ENCODE measurements at places on chromosomes 4 and X.

DNA sequence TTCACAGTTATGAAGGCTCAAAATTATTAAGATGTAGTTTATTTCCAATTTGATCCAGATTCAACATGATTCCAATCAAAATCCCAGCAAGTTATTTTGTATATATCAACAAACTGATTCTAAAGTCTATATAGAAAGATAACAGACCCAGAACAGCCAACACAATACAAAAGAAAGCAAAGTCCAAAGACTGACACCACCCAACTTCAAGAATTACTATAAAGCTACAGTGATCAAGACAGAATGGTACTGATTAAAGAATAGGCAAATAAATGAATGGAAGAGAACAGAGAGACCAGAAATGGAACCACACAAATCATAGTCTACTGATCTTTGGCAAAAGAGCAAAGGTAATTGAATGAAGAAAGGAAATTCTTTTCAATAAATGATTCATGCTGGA lies 34.9 kb downstream of the NFXL1 start:
- no peak for DNase-seq

GRCh38 chr4:40956721-40957255 lies 207.0 kb downstream of the NSUN7 start:
- no peak for DNase-seq

GRCh38 chrX:71637848-71638247 lies 19.5 kb upstream of the CXCR3 start:
- no peak for DNase-seq

- peak; percentile 37 for DNase-seq
These were observed 4.3 kb upstream of the HAUS7 start for GRCh38 chrX:153474718-153475117.

DNA sequence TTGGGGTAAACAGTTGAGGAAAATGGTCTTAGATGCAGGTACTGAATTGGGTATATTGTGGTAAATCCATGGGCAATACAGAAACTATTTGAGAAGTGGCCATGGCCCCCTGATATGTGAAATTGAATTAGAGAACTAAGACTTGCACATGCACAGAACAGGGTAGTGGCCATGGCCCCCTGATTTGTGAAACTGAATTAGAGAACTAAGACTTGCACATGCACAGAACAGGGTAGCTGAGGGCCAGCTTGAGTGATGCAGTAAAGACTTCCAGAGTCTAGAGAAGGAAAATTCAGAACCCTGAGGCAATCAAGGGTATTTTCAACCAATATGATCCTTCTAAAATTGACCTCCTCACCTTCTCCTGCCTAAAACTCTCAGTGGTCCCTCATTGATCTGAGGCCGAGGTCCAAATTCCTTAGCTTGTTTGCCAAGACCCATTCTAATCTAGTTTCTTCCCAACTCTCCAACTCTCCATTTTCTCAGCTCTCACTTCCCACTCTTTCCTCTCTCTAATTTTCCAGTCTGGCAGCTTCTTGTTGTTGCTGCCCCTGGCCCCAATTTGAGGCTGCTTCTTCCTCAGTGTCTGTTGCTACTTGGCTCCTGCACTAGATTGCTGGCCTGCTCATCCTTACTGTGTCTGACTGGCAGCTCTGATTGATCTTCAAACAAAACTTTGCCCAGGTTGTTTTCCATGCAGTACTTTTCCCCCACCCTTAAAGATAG lies 72.4 kb downstream of the FRAS1 start:
- no peak for DNase-seq

DNA sequence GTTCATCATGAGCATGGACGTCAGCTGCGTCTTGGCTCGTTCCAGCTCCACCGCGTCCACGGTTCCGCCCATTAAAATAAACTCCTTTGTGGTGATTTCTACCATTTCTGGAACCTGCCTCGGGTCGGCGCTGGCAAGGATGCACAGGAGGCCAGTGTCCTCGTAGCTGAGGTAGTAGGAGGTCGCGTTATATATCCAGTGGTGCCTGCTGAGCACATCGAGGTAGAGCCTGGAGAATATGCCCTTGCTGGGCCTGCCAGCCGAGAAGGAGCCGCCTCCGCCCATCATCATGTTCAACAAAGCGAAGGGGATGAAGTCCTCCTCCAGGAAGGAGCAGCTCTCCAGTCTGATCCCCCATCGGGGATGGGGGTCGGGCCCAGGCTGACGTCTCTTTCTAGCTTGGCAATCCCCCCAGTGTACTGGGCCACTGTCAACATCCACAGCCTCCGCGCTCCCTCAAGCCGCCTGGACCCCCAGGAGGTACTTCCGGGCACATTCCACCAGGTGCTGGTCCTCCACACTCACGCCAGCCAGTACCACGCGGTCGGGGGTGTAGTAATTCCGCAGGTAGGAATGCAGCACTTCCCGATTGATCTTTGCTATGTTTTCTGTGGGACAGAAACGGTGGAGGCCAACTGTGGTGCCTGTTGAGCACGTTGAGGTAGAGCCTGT lies 120.9 kb upstream of the GRID2 start:
- DNase-seq = no peak

DNA sequence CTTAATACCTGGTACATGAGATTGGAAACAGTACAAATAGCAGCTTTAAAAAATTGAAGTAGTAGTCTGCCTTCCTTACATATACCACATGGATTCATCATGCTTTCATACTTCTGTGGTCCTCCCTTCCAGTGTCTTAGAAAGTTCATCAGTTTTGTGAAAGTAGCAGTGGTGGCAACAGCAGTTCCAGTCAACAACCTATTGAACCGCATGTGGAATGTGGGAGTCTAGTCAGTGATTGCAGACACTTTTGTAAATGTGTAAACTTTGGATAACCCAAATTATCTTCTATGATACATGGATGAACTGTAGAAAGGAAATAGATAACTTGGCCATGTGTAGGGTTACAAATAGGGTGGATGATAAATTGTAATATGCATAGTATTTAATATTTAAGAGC lies 34.1 kb downstream of the FNIP2 start:
- DNase-seq = no peak

- DNase-seq = peak; percentile 17
These were observed 64.2 kb downstream of the IRF2 start for GRCh38 chr4:184409911-184410692.

GRCh38 chrX:131633285-131633917 lies 89.5 kb downstream of the OR13H1 start:
- peak; percentile 5 for DNase-seq

DNA sequence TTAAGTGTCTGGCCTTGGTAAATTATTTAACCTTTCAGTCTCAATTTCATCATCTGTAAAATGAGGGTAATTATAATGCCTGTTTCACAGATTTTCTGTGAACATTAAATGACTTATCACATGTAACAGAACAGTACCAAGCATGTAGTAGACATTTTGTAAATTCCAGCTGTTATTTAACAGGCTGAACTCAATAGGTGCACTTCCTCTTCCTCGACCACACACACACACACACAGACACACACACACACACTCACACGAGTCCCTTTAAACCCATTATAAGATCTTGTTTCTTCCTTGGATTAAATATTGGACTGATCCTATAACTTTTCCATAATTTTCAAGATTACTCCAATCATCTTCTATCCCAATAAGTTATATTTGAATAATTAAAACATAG lies 53.4 kb upstream of the COL25A1 start:
- DNase-seq = no peak

DNA sequence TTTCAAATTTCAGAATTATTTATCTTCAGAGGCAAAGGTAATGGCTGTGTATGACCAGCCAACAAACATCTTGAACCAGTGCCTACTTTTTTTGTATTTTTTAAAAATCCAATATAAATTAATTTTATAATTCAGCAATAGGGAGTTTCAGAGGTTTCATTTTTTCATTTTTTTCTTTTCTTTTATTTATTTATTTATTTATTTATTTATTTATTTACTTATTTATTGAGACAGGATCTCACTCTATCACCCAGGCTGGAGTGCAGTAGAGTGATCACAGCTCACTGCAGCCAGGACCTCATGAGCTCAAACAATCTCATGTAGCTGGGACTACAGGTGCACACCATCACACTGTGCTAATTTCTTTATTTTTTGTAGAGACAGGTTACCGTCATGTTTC lies 250.5 kb downstream of the TMEM47 start:
- no peak for DNase-seq

DNA sequence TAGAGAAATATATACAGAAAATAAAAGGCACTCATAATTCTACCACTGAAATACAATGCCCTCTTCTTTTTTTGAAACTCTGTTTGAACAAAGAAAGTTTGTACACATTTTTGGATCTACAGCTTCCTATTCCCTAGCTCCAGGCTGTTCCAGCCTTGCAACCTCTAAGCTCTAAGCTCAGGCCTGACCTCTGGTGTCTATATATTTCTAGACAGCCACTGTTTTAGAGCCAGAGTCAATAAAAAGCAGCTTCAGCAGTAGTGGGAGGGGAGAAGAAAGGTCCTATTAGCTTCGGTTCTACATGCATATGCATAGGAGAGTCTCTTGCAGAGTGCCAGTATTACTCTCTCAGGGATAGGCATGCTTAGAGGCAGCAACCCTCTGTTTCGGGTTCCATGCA lies 39.7 kb downstream of the CLDN2 start:
- no peak for DNase-seq

DNA sequence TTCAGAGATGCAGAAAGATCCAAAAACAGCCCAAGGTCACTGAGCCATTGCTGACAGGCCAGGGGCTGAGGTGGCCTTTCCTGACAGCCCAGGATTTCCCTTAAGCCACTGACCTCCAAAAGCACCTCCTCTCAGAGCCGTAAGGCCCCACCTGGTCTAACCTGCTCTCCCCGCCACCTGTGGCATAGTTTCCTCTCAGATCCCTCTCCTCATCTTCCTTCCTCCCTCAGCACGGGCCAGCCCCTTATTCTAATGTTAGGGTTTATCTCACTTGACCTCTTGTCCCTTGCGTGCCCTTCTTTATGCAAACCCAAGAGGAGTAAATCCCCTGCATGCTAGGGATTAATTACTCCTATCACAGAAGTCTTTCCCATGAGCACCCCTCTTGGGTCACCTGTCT lies 113.0 kb downstream of the RBM47 start:
- DNase-seq = no peak

- DNase-seq = no peak
These were observed 1613.1 kb upstream of the TENM3 start for GRCh38 chr4:180630012-180630665.

- DNase-seq = no peak
These were observed 115.6 kb upstream of the SCML1 start for GRCh38 chrX:17621566-17622270.

GRCh38 chr4:118326585-118326984 lies 26.2 kb downstream of the PRSS12 start:
- DNase-seq = no peak

DNA sequence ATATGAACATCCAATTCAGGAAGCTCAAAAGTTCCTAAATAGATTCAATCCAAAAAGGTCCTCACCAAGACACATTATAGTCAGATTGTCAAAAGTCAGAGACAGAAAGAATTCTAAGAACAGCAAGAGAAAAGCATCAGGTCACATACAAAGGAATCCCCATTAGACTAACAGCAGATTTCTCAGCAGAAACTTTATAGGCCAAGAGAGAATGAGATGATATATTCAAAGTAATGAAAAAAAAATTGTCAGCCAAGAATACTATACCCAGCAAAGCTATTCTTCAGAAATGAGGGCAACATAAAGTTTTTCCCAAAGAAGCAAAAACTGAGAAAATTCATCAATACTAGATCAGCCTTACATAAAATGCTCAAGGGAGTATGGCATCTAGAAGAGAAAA lies 106.6 kb upstream of the SH3RF1 start:
- no peak for DNase-seq

GRCh38 chrX:111009256-111009655 lies 86.7 kb upstream of the PAK3 start:
- DNase-seq = no peak

- no peak for DNase-seq
These were observed 291.9 kb upstream of the VCX3A start for GRCh38 chrX:6826856-6827255.

GRCh38 chrX:87582453-87582852 lies 64.9 kb downstream of the KLHL4 start:
- no peak for DNase-seq

- no peak for DNase-seq
These were observed 458.6 kb upstream of the NWD2 start for GRCh38 chr4:36785973-36786372.

DNA sequence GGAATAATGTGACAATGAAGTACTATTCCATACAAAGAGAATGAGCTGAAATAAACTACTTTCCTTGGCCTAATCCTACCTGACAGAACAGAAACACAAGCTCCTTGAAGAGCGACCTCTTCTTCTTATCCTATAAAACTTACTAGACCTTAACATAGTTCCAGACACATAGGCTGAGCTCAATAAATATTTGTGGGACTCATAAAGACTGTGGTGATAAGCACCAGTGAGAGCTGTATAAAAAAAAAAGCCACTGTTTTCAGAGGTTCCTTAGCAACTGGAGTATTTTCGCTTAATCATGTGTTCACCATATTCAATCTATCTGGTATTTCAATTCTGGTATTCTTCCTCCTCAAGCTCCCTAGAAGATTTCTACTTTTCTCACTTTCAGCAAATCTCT lies 1129.6 kb downstream of the STPG2 start:
- no peak for DNase-seq

GRCh38 chr4:159127745-159128518 lies 25.1 kb downstream of the RAPGEF2 start:
- DNase-seq = no peak

DNA sequence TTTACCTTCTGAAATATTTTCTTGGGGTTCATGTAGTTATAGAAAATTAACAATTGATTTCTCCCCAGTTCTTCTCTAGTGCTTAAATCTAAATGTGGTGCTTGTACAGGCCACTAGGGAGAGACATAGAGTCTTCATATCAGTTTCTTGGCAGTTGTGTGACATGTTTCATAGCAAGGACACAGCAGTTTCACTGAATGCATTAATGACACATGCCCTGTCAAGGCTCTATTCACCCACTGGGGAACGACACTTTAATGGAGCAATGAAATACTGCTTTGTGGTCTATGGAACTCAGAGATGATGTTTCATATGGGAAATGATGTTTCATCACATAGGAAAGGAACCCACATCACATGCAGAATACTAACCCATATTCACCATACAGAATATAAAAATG lies 2.8 kb downstream of the VEGFC start:
- DNase-seq = no peak

DNA sequence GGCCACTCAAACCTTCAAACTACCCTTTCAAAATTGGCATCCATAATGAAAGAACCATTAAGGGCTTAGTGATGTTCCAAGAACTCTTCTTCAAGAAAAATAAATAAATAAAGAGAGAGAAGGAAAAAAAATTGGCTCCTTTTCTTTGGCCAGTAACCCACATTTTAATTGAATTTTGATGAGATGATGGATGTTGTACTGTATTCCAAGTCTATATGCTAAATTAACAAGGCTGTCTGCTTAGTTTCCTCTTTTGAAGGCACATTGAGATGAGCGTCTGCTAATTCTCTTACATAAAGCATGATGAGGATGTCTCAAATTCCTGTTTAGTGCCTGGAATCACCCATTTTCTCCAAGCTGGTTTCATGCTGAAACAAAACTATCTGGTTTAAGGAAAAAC lies 33.4 kb downstream of the PHOX2B start:
- no peak for DNase-seq
